Stimulated activated CD4-positive, alpha-beta T cell treated with anti-CD3 and anti-CD28 coated beads, Interleukin-4, amount 100 ng/mL, for 48 hours (primary cell): ENCODE measurements at places on chromosomes 3 and 15.

- no peak for DNase-seq
Observed at GRCh38 chr3:127870156-127870555, 44.9 kb upstream of the KBTBD12 start.

GRCh38 chr15:56320316-56320715 is 44.9 kb upstream of the TEX9 start:
- no peak for DNase-seq

DNA sequence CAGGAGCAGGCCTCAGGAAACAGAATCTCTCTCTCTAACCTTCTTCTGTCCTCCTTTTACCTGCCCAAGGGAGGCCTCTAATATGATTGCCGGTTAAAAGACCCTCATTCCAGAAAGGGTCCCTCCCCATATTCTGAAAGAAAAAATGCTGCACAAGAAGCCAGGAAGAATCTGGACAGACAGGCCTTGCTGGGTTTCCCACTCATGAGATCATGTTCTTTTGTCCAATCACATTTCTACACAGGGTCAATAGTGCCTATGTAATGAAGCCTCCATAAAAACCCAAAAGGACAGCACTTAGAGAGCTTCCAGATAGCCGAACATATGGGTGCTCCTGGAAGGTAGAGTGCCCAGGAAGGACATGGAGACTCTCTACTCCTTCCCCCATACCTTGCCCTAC is 146.0 kb downstream of the MYO9A start:
- no peak for DNase-seq

- DNase-seq, result no peak
Observed at GRCh38 chr3:27606537-27606936, 115.6 kb downstream of the EOMES start.

GRCh38 chr3:117671722-117672318 is 962.2 kb downstream of the TUSC7 start:
- DNase-seq, result no peak

DNA sequence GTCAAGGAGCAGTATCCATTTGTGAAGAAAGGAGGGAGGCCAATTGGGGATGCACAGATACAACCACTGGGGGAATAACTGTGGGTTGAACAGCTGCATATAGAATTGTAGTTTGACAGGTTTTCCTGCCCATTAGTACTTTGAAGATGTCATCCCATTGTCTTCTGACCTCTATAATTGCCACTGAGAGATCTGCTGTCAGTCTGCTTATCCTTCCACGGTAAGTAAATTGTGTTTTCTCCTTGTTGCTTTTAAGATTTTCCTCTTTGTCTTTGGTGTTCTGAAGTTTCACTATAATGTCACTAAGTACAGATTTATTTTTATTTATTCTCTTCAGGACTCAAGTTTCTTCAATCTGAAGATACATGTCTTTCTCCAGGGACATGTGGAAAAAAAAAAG is 56.6 kb downstream of the MOBP start:
- no peak for DNase-seq

DNA sequence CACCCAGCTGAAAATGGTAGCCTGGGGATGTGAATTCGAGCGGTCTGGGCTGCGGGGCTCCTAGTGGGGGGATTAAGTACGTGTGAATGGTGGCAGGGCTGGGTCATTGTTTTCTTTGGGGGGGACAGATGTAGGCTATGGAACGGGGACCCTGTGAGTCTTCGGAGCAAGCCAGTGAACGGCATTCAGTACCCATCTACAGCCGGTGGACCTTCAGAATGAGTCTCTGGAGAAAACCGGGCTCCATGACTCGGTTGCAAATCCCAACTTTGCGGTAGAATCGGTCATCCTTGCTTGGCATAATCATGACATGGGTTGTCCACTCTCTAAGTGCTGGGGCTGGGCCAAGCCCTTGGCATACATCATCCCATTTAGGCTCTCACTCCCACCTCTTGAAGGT is 7.2 kb upstream of the EOMES start:
- no peak for DNase-seq

DNA sequence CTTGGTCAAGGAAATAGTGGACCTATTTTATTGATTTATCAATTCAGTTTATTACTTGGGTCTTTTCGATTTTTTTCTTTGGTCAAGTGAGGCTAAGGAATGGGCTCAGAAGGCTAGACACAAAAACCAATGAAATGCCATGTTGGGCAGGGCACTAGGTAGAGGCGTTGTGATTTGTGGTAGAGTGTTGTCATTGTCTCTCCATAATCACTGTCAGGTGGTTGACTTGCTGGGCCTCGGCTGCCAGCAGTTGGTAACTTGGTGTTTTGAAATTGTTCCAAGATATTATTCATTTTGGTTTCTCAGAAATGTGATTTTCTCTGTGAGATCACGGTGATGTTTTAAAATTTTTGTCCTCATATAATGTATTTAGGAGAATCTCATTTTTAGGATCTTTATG is 173.6 kb downstream of the KLHL25 start:
- no peak for DNase-seq

DNA sequence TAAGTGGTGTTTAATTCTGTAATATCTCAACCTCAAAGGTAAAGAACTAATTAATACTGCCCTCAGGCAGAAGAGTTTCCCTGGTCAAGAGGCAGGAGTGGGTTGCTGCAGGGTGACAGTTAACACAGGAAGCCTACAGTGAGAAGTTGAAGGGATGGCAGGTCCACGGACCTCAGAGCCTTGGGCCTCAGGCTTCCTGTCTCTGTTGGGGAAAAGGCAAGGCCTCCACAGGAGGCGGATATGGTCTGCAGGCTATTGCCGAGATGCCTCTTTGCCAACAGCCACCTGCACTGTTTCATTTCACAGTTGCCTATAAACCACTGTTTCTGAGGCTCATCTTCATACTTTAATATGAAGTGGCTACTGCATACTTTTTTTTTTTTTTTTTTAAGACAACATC is 33.3 kb upstream of the RPN1 start:
- DNase-seq, result no peak

- DNase-seq, result no peak
Observed at GRCh38 chr3:69825446-69825845, 86.2 kb downstream of the MITF start.

GRCh38 chr3:159974-160373 is 36.6 kb upstream of the CHL1 start:
- no peak for DNase-seq

DNA sequence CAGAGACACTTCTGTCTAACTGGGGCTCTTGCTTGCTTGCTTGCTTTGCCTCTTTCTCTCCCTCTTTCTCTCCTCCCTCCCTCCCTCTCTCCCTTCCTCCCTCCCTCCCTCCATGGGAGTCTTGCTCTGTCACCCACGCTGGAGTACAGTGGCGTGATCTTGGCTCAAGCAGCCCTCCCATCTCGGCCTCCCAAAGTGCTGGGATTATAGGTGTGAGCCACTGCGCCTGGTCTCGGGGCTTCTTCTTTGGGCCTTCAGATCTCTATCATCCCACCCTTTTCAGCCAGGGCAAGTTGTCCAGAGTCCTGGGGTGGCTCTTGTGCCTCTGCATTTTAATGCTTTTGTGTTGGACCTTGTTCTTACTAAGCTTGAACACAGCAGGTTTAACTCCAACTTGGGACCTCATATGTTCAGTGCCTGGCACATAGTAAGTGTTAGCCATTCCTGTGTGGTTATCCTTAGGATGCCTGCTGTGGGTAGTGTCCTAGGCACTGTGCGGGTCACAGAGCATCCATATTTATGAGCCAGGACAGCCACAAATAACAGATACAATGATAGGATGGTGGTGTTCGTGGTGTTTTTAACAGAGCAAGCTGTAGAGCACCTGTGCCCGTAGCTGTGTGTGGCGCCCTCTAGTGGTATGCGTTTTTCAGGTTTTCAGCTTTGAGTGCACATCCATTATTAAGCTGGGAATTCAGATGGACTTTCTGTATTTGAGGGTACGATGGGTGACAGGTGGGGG is 75.1 kb downstream of the CCK start:
- DNase-seq, result peak; percentile 58

GRCh38 chr3:126422571-126423091 is 27.9 kb downstream of the CFAP100 start:
- no peak for DNase-seq

DNA sequence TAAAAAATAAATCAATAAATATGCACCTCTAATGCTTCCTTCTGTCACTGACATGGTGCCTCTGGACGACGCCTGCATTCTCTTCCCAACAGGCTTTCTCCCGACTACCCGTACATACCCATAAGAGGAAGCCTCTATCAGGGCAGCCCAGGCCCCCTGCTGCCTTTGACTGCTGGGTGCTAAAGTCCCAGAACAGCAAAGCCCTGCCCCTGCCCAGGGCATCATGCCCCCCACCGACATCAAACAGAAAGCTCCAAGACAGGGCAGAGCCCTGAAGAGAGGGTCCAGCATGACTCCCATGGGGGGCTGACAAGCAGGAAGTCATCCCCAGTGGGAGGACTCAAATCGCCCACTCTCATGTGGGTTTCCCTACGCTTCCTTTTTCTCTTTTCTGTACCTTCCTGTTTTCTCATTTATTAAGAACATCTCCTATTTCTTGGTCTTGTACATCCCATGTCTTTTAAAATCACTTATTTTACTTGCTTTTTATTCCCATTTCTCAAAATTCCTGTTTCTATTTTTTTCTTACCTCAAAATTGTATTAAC is 23.4 kb downstream of the XPC start:
- DNase-seq, result no peak

GRCh38 chr3:63662500-63662899 is 10.0 kb downstream of the SNTN start:
- DNase-seq, result no peak

DNA sequence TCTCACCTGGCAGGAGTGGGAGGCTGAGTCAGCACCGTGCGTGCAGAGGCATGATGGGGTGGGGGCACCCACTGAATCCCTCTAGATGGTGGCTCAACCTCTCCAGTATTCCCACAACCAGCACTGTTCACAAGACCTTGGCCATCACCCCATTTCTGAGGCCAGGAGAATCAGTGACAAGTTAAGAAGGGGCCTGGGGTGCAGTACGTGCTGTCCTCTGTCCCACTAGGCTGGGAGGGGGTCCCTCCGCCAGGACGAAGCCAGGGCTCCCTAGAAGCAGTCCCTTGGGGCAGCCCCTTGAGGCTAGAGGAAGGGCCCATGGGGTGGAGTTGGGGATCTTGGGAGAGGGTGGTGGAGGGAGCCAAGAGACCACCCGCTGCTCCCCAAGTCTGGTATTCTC is 4.8 kb downstream of the MYL3 start:
- DNase-seq, result no peak

DNA sequence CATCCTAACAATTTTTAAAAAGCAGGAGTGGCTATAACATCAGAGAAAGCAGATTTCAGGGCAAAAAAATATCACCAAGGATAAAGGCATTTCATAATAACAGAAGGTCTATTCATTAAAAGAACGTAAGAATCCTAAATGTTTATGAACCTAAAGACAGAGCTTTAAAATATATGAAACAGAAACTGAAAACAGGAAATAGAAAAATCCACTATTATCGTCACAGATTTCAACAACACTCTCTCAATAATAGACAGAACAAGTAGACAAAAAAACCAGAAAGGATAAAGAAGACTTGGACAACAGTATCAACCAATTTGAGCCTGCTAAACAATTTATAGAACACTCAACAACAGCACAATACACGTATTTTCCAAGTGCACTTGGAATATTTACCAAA is 71.4 kb downstream of the FBXL22 start:
- DNase-seq, result no peak

GRCh38 chr3:77835921-77836320 is 796.0 kb downstream of the ROBO2 start:
- DNase-seq, result no peak

GRCh38 chr15:37071134-37071533 is 29.2 kb downstream of the MEIS2 start:
- no peak for DNase-seq

GRCh38 chr15:58312031-58312430 is 119.8 kb upstream of the LIPC start:
- DNase-seq, result no peak

GRCh38 chr15:83250781-83251180 is 33.7 kb downstream of the BNC1 start:
- no peak for DNase-seq

DNA sequence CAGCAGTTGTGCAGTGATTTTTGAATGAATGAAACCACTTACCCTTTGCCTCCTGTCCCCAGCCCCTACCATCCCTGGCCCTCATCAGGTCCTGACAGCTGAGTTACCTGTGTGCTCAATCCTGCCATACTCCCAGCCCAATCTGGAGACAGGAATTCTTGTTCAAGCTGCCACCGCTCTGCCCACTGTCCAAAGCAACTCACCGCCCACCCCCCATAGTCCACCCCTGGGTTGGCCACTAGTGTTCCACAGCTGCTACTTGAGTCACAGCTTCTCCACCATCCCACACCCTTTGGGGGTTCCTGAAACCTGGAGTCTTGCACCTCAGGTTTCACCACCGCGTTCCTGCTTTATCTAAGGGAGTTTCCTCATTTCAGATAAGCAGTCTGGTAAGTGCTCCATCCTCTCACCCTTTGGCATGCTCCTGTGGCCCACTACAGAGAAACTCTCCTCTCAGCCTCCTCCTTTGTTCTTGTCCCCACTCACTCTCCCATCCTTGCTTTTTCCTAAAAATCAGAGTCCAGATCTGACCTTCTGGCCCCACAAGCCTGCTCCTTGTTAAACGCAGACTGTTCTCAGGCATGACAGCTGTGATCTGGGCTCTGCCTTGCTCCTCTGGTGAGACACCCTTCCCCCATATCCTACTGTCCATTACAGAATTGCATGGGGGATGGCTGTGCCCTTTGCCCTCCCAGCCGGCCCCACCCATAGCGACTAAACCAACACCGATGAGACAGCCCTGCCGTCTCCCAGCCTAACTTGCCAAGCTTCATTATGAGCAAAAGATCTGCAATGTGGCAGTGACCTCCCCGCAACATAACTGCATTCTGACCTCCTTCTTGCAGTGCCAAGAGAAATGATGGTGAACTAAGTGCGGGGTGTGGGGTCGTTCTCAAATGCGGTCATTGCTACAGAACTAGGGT is 50.0 kb downstream of the CYP19A1 start:
- no peak for DNase-seq

DNA sequence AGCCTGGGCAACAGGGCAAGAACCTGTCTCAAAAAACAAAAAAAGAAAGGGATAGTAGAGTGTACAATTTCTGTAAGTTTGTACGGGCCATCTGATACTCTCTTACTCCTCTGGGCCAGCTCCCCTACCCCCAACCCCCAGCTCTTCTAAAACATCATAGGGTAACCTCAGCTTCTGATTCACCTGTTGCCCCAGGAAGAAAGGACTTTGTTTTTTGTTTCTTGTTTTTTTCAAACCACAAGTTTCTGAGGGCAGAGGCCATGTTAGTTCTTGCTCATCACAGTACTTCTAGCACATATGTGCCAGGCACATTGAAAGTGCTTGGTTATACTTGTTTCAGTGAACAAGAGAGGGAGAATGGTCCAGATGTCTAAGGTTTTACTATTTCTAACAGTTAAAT is 20.2 kb downstream of the ATOSA start:
- no peak for DNase-seq

- no peak for DNase-seq
Observed at GRCh38 chr15:99703603-99704443, 29.4 kb downstream of the LYSMD4 start.
